ENCODE measurements at places on chromosomes 2 and 18.

DNA sequence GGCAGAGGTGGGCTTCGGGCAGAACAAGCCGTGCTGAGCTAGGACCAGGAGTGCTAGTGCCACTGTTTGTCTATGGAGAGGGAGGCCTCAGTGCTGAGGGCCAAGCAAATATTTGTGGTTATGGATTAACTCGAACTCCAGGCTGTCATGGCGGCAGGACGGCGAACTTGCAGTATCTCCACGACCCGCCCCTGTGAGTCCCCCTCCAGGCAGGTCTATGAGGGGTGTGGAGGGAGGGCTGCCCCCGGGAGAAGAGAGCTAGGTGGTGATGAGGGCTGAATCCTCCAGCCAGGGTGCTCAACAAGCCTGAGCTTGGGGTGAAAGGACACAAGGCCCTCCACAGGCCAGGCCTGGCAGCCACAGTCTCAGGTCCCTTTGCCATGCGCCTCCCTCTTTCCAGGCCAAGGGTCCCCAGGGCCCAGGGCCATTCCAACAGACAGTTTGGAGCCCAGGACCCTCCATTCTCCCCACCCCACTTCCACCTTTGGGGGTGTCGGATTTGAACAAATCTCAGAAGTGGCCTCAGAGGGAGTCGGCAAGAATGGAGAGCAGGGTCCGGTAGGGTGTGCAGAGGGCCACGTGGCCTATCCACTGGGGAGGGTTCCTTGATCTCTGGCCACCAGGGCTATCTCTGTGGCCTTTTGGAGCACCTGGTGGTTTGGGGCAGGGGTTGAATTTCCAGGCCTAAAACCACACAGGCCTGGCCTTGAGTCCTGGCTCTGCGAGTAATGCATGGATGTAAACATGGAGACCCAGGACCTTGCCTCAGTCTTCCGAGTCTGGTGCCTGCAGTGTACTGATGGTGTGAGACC, at the start of gene PROC:
PROC (plus strand) TSS at position 128 of the 812 bp plus-strand sequence. CDS start 1,516 bp downstream, outside the sequence.
- DNase-seq: no peak

DNA sequence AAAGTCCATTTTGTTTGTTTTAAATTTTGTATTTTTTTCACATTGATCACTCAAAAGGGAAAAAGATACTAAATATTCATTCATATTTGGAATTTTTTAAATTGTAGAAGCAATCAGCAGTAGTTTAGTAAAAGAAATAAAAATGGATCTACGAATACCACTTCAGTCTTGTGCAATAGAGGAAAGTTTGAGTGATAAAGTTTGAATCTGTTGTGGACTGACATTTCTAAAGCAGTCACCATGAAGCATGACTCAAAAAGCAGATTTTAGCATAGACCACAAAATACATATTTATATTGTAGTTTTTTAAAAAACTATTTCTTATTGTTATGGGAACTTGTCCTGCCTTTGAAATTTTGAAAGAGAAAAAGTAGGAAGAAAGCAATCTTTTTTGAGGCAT, 520.5 kb upstream of the ZEB2 start:
- DNase-seq: no peak

DNA sequence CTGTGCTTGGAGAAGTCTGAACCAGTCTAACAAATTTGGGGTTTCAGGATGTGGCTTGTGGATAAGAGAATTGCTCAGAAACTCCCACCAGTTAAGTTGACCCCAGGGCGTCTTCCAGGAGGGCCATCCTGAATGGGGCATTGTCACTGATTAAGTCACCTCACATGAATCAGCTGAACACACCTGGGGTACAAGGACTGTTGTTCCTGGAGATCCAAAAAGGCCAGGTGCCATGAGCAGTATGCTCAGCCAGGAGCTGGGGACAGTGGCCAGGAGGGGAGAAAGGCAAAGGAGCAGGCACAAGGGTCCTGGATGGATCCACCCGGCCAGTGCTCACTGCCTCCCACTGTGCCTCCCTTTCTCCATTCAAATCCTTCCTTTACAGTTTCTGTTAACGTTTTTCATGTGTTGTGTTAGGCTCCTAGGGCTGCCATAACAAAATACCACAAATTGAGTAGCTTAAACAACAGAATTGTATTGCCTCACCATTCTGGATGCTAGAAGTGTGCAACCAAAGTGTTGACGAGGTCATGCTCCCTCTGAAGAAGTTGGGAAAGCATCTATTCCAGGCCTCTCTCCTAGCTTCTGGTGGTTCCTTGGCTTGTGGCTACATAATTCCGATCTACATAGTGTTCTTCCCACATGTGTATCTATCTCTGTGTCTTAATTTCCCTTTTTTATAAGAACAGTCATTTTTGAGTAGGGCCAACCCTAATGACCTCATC, 33.4 kb downstream of the TRABD2A start:
- no peak for DNase-seq

- DNase-seq: no peak
Measured at GRCh38 chr2:36528274-36528673, 69.7 kb downstream of the FEZ2 start.

DNA sequence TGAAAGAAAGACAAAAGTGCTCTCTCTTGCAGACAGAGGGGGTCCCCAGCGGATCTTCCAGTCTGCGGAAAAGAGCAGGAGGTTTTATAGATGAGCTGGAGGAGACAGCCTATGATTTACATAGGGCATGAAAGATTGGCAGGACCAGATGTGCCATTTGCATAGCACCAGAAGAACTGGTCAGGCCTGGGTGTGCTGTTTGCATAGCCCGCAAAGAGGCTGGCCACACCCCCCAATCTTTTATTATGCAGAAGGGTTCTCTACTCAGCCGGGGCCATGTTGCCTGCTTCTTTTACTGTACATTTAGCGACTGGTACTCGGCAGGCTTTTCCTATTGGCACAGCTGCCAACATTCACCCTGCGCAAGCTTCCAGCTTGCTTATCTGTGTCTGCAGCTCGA, 317.6 kb downstream of the GALR1 start:
- no peak for DNase-seq

GRCh38 chr2:19955544-19956422, 34.1 kb downstream of the WDR35 start:
- peak; percentile 77 for DNase-seq

DNA sequence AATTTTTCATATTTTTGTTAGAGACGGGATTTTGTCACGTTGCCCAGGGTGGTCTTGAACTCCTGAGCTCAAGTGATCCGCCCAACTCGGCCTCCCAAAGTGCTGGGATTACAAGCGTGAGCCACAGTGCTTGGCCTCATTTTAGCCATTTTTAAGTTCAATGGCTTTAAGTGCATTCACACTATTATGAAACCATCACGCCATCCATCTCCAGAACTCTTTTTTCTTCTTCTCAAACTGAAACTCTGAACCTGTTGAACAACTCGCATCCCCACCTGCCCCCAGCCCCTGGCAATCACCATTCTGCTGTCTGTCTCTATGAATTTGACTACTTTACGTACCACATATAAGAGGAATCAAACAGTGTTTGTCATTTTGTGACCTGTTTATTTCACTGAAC, 31.3 kb upstream of the ASB18 start:
- DNase-seq: no peak

DNA sequence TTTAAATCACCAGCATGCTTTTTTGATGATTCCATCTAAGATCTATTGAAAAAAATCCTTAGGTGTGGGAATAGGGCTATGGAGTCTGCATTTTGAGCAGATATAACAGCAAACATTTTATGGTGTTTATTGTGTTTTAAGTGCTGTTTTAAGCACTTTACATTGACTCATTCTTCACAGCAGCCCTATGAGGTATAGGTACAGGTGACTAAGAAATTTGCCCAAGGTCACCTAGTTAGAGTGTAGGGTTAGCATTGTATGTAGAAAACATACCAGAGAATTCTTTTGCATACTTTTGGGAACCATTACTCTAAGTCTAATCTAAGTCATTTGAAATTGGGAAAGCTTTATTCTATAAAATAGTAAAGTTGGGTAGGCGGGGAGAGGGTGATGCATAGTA, 31.3 kb downstream of the PPM1B start:
- DNase-seq: no peak

DNA sequence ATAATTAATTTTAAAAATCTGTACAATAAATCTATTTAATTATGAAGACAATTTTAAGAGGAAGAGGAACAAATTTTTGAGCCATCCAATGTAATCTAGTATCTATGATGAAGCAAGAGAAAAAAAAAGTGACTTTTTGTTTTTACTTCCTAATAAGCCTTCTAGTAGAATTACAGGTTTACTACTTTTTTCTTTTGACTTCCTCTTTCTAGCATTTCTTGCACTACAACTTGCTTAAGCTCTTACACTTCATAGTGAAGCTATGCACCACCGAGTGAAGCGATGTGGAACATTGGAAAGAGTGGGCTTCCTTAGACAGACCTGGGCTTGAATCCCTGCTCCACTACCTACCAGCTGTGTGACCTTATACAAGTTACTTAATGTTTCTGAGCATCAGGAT, 2.1 kb downstream of the SERPINB2 start:
- DNase-seq: no peak

DNA sequence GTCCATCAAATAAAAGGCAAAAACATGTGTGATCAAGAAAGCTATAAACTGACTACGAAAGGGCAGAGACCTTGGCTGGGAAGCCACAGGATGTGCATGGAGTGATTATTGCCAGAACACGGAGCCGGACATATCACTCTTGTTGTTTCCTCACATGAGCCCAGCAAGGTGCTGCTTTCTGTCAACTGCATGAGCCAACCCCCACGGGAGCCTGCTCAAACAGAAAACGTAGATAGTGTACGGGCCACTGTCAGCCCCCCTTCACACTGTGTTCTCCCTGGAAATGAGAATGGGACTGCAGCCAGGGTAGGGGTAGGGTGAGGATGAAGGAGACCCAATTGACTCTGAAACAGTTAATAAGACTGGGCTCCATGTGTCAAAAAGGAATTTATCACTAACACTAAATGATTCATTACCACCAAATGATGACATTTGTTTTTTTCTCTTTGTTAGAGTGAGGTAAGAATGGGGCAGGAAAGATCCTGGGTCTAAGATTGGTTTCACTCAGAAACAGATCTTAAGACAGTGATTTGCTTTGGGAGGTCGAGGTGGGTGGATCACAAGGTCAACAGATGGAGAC, 235.8 kb downstream of the MREG start:
- no peak for DNase-seq

DNA sequence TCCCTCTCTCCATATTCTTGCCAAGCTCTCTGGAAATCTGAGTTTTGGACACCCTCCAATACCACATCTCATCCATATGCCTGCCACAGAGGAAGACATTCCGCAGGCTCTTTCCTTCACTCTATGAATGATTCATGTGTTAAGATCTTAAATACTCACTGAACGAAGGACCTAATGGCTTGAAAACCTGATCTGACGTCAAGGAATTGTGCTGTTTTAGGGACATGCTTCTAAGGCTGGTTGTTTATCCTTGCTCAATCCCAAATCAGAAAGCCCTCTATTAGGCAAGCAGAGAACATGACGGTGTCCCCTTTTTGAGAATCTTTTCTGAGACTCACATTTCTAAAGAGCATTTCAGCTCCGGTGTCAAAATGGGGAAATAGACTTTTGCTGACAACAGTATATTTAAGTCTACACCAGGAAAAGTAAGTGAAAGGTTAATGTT, 83.7 kb upstream of the GALNT5 start:
- DNase-seq: no peak

GRCh38 chr2:7950035-7950612, 731.7 kb upstream of the ID2 start:
- DNase-seq: no peak
